ENCODE measurements at places on chromosomes 4 and X. TPM values are rescaled to one million over a fixed set of nuclear protein-coding genes. Genes with fewer than 3 reads are reported as not detected.

DNA sequence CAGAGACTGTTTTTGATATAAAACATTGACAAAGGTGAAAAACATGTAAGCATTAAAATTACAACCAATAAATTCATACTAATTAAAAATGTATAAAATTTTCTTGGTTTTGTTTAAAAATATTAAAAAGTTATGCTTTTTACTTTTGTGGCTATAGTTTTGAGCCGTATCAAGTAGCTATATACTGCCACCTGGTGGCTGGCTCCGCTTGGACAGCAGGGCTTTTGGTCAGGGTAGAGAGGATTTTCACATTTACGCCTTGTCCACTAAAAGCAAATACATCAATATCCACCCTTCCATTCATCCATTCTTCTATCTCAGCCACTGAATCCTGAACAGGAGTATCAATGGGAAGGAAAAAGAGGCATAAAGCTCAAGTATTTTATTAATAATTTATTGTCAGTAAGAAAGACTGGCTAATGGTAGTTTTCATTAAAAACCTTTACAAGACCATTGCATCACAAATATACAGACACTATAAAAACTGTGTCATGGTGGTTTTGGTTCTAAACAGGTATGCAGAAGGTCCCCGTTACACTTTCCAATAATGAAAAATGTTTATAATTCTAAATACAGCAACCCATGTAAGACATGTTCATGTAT lies 32.1 kb upstream of the MTNR1A start:
- DNase-seq = peak; percentile 68
- no peaks in the 10 kb centered on the region for H3K4me1 ChIP-seq
- H3K27ac ChIP-seq = no peak overlapping the region
- no peaks in the 10 kb centered on the region for H3K27me3 ChIP-seq
- H3K36me3 ChIP-seq = no peaks in the 10 kb centered on the region

DNA sequence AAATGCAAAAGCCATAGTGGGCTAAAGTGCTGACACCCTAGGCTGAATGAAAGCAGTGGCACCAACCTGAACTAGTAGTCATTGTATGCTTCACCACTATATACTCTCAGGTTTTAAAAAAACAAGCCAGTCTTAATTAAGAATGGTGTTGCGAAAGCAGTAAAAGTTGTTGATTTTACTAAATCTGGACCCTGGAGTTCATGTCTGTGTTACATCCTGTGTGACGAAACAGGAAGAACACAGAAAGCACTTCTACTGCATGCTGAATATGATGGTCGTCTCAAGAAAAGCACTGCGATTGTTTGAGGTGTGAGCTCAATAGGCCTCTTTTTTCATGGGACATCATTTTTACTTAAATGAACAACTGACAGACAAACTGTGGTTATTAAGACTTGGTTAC lies 24.2 kb upstream of the GDPD2 start:
- no peaks in the 10 kb centered on the region for H3K4me1 ChIP-seq
- no peaks in the 10 kb centered on the region for H3K36me3 ChIP-seq
- no peaks in the 10 kb centered on the region for H3K27me3 ChIP-seq
- H3K4me3 ChIP-seq = no peak overlapping the region
- no peak for DNase-seq

DNA sequence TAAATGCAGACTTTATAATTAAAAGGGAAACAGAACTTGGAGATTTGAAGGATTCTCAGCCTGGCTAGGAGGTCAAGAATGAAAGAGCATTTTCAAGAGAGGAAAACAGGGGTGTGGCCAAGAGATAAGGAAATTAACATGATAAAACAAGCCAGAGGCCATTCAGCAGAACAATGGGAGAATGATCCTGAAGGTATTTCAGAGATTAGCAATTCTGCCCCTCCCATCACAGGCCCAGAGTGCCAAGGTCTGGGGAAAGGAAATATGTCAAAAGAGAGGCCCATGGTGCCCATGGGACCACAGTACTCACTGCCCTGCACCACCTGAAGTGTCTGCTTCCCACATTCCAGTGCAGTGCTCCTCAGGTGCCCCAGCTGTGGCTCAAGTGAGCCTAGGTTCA lies 188.5 kb upstream of the STS start:
- H3K27ac ChIP-seq = no peak overlapping the region
- no peaks in the 10 kb centered on the region for H3K4me1 ChIP-seq
- no peaks in the 10 kb centered on the region for H3K36me3 ChIP-seq
- DNase-seq = no peak
- no peak overlapping the region for H3K4me3 ChIP-seq

GABRQ gene
- not detected for total RNA-seq

DNA sequence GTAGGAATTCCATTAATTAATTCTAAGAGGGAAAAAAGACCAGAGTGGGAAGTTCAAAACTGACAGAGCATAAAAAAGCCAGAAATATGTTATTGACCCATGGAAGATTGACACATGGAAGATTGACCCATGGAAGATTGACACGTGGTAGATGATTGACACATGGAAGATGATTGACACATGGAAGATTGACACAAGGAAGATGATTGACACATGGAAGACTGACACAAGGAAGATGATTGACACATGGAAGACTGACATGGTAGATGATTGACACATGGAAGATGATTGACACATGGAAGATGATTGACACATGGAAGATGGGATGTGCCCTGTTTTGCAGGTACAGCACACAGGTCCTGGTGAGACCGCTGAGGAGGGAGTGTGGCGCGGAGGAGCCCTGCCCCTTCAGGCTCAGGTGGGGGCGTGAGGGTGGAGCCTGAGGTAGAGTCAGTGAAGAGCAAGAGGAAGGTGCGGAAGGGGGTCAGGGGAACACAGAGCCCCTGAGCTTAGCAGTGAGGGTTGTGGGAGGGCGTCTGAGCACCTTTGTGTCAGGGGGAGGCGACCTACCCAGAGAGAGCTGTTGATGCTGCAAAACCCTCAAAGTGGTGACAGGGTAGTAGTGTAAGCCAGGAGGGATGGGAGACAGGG lies 15.8 kb upstream of the PDE6B start:
- no peak overlapping the region for H3K4me3 ChIP-seq
- no peak for DNase-seq
- no peaks in the 10 kb centered on the region for H3K36me3 ChIP-seq
- no peak overlapping the region for H3K27ac ChIP-seq

DNA sequence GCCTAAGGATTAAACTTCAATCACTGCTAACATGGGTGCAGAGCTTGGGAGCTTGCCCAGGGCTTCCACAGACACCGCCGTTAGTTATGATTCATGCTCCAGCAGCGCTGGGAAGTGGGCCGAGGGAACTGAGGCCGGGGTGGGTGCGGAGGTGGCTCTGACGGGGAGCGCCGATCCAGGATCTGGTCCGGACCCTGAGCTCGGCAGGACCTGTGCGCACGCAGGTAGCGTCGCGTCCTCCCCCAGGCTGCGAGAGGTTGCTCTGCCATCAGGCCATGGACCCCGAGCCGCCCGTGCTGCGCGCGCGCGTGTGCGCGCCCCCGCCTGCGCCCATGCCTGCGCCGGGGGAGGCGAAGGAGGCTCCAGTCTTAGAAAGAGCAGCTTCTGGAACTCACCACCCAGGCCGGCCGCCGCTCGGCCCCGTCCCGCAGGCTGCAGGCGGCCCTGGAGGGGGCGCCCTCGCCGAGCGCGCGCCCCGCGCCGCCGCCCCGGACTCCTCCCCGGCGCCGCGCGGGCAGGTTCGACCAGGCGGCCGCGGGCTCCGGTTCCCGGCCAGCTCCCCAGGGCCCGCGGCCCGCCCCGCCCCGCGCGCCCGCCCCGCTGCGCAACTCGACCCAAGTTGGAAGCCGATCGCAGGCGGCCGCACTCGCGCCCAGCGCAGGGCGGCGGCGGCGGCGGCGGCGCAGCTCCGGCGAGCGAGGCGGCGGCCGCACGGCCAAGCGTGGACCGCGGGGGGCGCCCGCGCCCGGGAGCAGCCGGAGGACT lies 732 bp upstream of the ADRA2C start:
- H3K36me3 ChIP-seq = no peaks in the 10 kb centered on the region
- no peaks in the 10 kb centered on the region for H3K4me1 ChIP-seq
- peaks cover 3% of the 10 kb centered on the region for H3K27me3 ChIP-seq
- H3K4me3 ChIP-seq = peak overlapping the region; percentile 35
- peak overlapping the region; percentile 41 for H3K27ac ChIP-seq

ATP11C gene
- total RNA-seq = 28.3 TPM

CTBP1 gene
- 173 TPM for total RNA-seq

PPM1K gene
- total RNA-seq = 63.7 TPM

VCX2 gene
- total RNA-seq = 27.8 TPM

ASMT gene
- total RNA-seq = not detected

DNA sequence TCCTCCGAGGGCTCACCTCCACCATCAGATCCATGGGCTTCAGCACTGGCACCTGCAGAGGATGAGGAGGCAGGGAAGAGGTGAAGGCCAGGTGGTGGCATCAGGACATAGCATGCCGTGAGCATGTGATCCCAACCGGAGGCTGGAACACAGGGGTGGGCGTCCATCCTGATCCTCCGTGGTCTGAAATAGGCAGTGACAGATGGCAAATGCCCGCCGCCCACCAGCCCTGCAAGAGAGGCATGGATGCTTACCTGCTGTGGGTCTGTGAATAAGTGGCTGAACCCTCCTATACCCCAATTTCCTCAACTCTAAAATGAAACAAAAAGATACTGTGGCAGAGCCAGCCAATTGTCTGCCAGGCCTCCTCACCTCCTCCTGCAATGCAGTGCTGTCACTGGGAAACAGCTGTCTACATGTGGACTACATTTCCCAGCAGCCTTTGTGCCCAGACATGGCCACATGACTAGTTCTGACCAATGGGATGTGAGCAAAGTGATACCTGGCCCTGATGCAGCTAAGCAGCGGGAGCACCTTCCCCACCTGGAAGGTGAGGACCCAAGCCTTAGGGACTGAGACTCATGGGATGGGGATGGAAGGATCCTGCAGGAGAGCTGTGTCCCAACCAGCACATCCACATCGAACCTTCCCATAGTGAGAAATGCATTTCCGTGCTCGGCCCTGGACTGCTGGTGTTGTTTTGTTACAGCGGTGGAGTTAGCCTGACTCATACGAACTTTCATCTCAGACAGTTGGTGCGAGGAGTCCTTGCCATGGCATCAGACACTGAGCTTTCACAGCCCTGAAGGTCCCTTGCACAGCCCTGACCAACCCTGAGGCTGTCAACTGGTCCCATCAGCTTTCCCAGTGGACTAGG lies 99.5 kb downstream of the PPP2R2C start:
- no peaks in the 10 kb centered on the region for H3K36me3 ChIP-seq
- H3K4me1 ChIP-seq = no peaks in the 10 kb centered on the region
- no peak overlapping the region for H3K4me3 ChIP-seq
- no peak for DNase-seq
- H3K27me3 ChIP-seq = no peaks in the 10 kb centered on the region
- no peak overlapping the region for H3K27ac ChIP-seq

GRCh38 chrX:43958529-43958928 lies 14.7 kb downstream of the NDP start:
- H3K27ac ChIP-seq = no peak overlapping the region
- no peaks in the 10 kb centered on the region for H3K36me3 ChIP-seq
- H3K27me3 ChIP-seq = no peaks in the 10 kb centered on the region

- no peaks in the 10 kb centered on the region for H3K36me3 ChIP-seq
- H3K4me1 ChIP-seq = no peaks in the 10 kb centered on the region
- no peak for DNase-seq
- no peak within 1 kb of the TSS for H3K4me3 ChIP-seq
- H3K27me3 ChIP-seq = no peaks in the 10 kb centered on the region
- no peak within 1 kb of the TSS for H3K27ac ChIP-seq
Observed at GRCh38 chrX:71618303-71618721, at the start of gene CXCR3. CXCR3 (minus strand) TSS chrX:71618511; CDS start chrX:71618449, 62 bp downstream.

- no peaks in the 10 kb centered on the region for H3K27me3 ChIP-seq
- H3K4me3 ChIP-seq = no peak overlapping the region
- no peak for DNase-seq
- H3K36me3 ChIP-seq = no peaks in the 10 kb centered on the region
- no peaks in the 10 kb centered on the region for H3K4me1 ChIP-seq
Observed at GRCh38 chr4:29708473-29708872, 1011.7 kb upstream of the PCDH7 start.

- H3K27me3 ChIP-seq = no peaks in the 10 kb centered on the region
- H3K36me3 ChIP-seq = no peaks in the 10 kb centered on the region
- no peak overlapping the region for H3K4me3 ChIP-seq
- no peak for DNase-seq
- H3K27ac ChIP-seq = no peak overlapping the region
- H3K4me1 ChIP-seq = no peaks in the 10 kb centered on the region
Observed at GRCh38 chr4:95949136-95949765, 109.4 kb downstream of the PDHA2 start.
